ENCODE measurements at places on chromosomes 5 and 9.
A peak's percentile ranks its signal among the peaks of the same experiment; 100 is the strongest.

- no peak for DNase-seq
Measured at GRCh38 chr5:101942321-101942882, 353.7 kb downstream of the SLCO4C1 start.

DNA sequence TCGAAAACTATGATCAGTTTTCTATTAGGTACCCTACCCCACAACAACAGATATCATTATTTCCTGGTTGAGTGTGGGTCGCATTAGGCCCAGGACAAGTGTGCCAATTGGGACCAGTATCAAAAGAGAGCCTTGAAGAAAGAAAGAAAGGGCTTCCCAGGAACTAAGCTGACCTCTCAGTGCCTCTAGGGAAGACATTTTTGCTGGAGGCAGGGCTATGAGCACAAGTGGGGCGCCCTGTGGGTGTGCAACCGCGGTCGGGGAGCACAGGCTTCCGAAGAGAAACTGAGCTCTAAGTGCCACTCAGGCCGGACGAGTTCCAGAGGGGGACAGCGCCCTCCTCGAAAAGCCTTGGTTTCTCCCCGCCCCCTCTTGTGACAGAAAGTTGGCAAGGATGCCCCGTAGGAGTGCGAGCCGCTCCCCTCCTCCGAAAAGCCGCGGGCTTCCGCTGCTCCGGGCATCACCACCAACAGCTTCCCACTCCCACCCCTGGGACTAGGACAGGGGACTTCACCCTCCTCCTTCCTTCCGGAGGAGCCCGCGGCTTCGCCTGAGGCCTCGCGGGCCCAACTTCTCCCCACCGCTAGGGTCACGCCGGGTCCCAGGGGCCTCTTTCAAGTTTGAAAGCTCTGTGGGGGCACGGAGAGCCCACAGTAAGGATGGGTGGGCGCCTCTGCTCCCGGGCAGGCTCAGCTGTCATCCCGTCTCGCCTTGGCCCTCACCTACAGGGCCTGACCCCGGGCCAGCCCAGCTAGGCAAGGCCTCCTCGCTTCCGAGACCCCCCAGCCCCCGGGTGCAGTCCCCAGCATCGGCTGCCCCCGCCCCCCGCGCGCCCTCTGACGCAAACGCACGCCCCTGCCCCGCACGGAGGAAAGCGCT, 2.0 kb downstream of the NR2F1-AS1 start:
- no peak for DNase-seq

DNA sequence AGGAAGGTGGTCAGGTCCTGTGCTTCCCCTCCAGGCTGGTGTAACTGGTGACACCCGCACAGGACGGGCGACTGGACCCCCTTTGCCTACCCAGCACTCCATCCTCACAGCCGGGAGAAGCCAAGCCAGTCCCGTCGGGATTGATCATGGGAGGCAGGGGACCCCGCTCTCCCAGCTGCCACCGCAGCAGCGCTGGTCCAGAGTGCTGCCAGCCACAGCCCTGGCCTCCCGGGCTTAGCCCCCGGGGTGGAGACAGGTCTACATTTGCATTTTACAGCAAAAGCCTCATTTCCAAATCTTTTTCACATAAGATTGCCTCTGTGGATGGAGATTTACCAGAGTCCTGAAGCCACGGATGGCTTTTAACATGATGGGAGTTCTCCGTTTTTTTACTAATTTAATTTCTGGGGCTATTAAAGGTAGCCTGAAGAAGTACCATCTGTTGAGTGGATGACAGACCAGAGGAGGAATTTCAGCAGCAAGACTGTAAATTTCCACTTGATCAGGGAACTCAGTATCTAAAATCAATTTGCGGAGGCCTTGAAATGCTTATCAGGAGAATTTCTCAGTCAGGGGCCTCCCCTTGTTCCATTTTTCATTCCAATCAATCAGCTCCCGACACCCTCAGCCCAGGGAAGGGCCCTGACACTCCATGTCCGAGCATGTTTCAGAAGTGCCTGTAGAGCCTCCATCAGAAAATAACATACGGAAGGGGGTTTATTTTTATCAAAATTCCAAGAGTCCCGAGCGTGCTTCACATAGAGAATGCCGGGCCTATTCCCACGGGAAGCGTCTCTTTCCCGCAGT, 80.6 kb downstream of the OLFM1 start:
- DNase-seq, result no peak

- no peak for DNase-seq
Measured at GRCh38 chr5:1347571-1347970, 2.7 kb upstream of the CLPTM1L start.

DNA sequence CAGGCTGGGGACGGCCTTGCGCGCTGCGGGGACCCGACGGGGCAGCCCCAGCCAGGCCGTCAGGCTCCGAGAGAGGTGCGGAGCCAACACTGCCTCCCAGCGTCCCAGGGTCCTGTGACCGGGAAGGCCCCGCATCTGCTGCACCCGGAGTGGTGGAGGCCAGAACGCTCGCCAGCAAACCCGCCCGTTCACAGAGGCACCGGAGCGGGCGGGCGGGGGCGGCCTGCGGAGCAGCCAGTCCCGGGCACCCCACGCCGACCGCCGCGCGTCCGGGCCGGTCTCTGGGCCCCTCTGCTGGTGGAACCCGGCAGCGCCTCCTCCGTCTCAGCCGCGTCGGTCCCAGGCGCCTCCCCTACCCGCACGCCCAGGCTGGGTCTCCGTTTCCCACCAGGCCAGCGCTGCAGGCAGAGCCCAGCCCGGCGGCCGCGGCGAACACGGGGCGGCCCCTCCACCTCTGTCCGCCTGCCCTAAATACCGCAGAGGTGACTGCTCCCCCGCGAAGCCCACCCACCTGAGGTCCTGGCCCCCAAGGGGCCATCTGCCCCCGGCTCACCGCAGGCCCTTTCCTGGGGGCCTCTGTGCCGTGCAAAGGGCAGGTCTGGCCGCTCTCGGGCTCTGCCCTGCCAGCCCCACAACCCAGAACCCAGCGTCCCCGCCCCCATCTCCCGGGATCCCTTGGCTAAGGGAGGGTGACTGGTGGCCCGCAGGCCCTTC, 15.9 kb downstream of the EXD3 start:
- DNase-seq, result peak; percentile 80

DNA sequence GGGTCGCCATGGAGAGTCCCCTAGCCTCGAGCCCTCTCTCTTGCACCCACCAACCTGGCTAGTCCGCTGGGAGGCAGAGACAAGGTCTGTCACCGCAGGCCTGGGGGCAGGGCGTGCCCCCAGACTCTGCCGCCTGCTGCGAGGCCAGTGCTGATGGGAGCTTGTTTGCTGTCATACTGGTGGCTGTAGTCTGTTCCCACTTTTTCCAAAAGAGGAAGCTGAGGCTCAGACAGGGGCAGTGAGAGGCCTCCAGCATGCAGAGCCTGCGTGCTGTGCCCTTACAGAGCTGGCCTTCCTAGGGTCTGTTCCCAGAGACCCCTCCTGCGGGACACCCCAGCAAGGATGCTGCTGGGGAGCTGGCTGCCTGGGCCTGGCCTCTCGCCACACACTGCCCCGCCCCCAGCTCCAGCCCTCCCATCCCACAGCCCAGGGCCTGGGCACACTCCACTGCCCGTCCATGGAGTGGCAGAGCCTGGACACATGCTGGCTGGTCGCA, 21.0 kb upstream of the SUSD3 start:
- DNase-seq, result no peak

- DNase-seq, result no peak
Measured at GRCh38 chr5:54540286-54540685, 22.7 kb downstream of the SNX18 start.

DNA sequence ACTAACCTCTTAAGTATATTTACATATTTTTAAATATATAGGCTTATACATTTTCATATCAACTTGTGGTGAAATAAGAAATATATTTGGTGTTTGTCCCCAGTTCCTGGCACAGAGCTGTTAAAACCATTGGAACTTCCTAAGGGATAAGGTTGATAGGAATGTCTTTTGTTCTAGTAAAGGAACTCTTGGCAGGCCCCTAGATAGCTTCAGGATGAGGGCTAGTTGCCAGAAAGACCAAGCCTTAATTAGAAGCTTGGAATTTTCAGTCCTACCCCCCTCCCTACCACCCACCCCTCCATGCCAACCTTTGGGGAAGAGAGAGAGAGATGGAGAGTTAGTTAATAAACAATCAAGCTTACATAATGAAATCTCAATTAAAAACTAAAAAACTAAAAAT, 638.6 kb upstream of the ACO1 start:
- DNase-seq, result no peak

DNA sequence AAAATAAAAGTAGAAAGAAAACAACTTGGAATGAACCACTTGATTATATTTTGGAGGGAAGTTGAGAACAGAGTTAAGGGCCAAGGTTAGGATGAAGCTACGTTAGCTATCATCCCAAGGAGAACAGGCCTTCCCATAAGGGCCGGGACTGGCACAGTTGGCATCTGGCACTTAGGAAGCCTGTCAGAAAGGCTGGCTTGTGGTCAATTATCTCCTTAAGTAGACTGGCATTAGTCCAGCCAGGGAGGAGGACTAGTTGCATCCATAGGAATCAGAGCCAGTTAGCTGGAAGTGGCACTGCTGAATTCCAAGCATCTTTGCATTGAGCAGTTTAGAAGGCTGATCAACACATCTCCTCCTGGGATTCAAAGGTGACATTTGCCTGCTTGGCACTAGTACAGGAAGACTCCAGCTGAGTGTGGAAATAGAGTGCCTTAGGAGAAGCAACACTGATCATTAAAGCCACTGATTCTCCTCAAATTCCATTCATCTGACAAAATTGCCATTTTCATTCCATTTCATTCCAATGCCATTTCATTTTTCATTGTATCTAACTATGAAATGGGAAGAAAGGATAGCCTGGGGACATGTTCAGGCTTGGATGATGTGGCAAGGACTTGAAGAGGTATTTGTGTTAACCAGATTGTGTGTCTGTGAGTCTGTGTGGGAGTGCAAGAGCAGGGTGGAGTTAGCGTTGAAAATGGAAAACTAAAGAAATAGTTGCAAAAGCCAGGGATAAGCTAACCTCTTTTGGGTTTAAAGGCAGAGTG, 5.5 kb downstream of the FOXB2 start:
- no peak for DNase-seq

DNA sequence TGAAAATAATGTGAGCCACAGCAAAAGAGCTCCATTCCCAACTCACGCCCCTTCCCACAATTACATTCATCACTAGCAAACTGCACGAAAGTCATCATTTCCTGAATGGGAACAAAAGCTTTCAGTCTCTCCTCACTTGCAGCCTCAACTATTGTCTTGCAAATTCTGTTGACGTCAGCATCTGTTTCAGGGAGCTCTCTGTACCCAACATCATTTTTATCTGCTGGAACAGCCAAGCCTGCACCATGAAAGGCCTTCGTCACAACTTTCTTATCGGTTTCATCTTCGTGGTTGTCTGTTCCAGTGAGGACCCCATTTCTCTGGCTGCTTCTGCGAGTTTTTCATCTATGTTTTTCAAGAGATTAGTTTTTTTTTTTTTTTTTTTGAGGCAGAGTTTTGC, 14.3 kb upstream of the RNF130 start:
- no peak for DNase-seq

GRCh38 chr9:100099722-100100042, 639 bp downstream of the INVS start:
- DNase-seq, result no peak

GRCh38 chr9:134541097-134541747, 100.4 kb upstream of the COL5A1 start:
- no peak for DNase-seq

GRCh38 chr5:91288118-91288916, 94.8 kb downstream of the ARRDC3 start:
- DNase-seq, result no peak

- DNase-seq, result no peak
Measured at GRCh38 chr9:106482733-106483132, 380.2 kb upstream of the ZNF462 start.

- DNase-seq, result no peak
Measured at GRCh38 chr5:148446611-148447010, 62.9 kb downstream of the FBXO38 start.

GRCh38 chr5:136004436-136004835, 24.4 kb upstream of the TGFBI start:
- no peak for DNase-seq

GRCh38 chr9:76684213-76684612, 80.0 kb upstream of the PCA3 start:
- no peak for DNase-seq

GRCh38 chr5:155258161-155258560, 244.6 kb downstream of the KIF4B start:
- DNase-seq, result no peak

DNA sequence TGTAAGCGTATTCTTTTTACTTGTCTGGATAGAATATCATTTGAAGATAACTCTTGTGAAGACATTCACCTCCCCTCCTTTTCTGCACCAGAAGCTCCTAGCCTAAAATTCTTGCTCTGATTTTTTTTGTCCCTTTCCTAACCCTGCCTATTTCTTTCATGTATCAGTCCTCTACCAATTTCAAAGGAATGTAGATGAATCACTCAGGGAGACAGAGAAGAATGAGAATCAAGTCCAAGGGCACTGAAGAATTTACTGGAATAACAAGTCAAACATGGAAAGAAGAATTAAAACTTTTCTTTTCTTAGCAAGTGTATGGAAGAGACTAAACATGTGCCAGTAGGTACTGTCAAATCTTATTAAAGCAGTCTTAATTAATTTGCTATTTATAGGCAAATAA, 618.7 kb downstream of the DNAH5 start:
- DNase-seq, result no peak

GRCh38 chr9:31232485-31232884, 1152.0 kb upstream of the ACO1 start:
- no peak for DNase-seq

- no peak for DNase-seq
Measured at GRCh38 chr5:135185481-135186065, 151.5 kb upstream of the PITX1 start.

DNA sequence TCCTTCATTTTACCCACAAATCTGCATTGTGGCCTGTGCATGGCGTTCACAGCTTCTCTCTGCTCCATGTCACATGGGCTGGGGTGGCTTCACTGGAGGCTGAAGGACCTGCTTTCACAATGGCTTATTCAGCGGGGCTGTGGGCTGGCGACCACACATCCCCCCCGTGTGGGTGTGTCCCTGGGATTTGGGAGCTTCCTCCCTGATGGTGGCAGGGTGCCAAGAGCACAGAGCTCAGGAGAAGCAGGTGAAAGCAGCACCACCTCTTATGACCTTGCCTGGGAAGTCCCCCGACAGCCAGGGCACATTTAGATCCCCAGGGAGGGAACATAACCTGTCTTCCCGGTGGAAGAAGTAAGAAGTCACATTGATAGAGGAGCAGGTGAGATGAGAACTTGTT, 5.0 kb upstream of the MED10 start:
- DNase-seq, result no peak

GRCh38 chr5:42837601-42838000, 25.9 kb upstream of the SELENOP start:
- no peak for DNase-seq

GRCh38 chr5:150497274-150497988, 10.5 kb upstream of the NDST1 start:
- DNase-seq, result no peak

DNA sequence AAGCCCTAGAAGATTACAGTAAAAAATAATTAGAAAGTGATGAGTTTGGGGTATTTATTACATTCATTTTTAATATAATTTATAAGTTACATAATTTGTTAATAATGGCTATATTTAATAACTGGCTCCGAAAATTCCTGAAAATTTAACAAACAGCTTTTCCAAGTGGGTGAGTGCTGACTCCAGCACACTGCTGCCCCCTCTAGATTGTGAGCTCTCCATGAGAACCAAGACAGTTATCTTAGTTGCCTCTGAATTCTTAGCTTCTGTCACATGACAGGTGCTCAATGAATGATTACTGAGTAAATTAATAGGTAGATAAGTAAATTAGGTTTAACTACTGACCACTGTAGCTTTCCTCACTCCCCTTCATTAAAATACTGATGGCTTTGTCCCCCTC, 7.8 kb downstream of the KLHL3 start:
- DNase-seq, result no peak

- no peak for DNase-seq
Measured at GRCh38 chr9:127919253-127919815, 2.5 kb upstream of the ST6GALNAC4 start.
